ENCODE measurements at places on chromosomes 1 and 21. TPM values are rescaled to one million over a fixed set of nuclear protein-coding genes. Genes with fewer than 3 reads are reported as not detected.

DNA sequence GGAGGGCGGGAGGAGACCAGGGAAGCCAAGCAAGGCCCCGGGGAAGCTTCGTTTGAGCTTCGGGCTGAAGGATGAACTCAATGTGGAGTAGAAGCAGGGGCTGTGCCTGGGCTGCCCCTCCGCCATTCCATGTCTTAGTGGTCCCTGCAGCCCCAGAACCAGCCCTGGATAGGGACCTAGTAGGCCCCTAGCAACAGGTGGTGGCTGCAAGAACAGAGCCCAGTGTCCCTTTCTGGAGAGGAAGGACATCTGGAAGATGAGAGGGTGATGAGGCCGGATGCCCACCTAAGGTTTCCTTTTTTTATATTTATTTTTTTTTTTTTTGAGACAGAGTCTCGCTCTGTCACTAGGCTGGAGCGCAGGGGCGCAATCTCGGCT, 27.2 kb downstream of the ECE1 start:
- no peak for DNase-seq

- DNase-seq, result no peak
These were observed 389.7 kb upstream of the RUNX1 start for GRCh38 chr21:35438643-35439404.

DNA sequence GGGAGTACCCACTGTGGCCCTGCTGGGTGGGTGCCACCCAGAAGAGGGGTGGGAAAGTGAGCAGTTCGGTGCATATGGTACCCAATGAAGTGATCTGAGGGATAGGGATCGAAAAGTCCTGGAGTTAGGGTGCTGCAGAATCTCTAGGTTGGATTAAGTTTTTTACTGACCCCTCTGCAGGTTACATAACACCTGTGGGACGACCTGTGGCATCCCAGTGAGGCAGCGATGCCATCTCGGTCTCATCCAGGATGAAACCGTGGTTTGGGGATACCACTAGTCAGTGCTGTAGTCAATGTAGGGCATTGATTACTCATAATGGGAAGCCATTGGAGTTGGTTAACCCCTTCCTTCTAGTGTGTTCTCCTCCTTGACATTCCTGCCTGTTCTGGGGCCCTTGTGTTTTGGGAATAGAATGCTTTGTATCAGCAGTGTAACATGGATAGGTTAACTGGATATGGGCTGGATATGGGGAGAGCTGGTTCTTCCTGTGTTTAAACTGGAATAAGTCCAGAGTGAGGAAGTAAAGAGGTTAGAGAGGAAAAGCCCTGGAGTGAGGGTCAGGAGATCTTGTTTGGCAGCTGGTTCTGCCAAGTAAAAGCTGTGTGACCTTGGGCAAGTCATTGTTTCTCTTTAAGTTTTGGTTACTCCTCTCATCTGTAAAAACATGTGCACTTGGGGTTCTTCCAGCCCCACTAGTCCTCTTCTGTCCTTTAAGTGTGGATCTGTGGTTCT, 42.8 kb upstream of the ATF3 start:
- DNase-seq, result no peak

Gene CATSPERE
- 2.3 TPM for total RNA-seq

DNA sequence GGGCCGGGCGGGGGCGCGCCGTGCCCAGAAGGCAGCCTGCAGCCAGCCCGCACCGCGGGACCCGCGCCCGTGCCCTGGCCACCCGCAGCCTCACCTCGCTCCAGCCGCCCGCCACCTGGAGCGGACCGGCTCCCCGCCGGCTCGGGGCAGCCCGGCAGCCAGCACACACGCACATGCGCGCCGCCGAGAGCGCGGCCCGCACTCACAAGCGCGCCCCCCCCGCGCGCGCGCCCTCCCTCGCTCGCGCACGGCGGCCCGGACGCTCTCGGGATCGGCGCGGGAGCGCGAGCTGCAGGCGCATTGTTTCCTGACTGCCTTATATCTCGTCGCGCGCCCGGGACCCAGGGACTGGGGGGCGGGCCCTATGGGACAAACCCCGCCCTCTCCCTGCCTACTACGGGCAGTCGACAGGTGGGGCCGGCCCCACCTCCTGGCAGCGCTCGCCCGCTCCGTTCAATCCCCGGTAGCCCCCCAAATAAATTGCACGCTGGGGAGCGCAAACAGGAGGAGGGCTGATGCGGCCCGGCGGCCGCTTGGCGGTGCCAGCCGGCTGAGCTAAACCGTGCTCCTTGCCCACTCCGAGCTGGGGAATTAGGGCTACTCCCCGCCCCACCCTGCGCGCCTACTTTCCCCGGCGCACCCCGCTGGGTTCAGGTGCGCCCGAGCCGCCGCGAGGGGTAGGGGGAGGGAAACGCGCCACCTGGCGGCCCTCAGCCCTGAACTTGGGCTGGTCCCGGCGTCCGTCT, at the start of gene MYCL:
MYCL (minus strand) TSS at position 204 of the 746 bp plus-strand sequence. CDS start 483 bp downstream, outside the sequence.
- no peak for DNase-seq

Data from glomerular endothelial cell (primary cell).